NCI-H1048 (cell line): ENCODE measurements at places on chromosomes 4 and X.

DNA sequence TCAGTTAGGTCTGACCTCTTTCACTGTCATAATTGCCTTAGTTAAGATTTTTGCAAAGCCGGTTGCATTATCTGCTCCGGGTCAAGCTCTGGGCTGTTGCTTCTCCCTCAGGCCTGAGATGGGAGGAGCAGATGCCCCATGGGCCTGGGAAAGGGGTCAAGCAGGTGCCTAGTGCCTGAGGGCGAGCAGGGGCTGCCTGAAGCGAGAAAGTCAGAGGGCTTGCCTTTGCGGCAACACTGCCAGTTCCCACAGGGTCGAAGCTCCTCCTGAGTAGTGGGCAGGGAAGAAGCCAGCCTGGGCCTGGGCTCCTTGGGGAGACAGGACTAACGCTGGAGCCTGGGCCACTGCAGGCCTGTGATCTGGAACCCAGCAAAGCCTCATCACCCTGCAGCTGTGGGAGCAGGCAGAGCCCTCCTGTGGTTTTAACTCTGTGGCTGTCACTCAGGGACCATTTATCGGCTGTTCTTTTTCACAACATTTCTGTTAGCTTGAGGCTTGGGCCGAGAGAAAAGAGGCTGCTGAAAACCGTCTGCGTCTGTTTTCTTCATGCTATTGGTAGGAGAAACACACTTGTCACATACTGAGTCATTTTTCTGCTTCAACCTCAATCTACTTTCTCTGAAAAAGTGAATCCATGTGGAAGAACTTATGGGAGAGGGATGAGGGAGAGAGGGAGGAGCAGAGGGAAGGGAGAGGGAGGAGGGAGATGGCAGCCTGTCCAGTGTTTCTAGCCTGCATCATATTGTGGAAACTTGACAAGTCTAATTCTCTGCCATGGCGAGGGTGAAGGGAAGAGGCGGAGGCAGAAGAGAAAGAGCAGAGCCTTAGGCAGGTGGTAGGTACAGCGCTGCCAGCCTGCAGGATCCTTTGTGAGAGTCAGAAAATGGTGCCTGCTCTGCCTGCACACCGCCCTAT lies 68.4 kb downstream of the RHOH start:
- no peak for DNase-seq

DNA sequence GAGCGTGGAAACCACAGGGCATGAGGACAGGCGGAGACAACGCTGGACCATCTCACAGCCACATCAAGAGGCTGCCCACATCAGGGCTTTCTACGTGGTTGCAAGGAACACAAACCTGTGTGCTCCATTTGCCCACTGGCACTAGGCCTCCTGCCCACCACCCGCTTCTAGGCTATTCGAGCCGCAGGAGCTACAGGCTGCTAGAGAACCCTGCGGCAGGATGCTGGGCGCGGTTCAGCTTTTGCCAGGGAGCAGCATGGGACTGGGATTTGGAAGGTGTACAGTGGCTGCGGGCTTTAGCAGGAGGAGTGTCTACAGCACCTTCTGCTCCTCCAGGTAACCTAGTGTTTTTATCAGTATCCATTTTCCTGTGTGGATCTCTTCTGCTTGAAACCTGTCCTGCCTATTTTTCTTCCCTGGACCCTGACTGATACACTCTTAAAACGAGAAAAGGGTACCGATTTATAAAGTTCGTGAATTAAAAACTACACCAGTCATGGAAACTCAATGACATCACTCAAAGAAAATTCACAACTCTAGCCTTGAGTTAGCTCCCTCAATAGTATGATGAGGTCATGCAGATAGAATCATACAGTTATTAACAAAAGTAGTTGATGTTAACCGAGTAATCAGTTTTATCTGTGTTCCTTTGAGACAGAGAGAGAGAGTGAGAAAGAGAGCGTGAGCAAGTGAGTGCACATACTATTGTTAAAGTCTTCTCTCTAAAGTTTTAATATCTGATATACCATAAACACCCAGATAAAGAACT lies 12.8 kb downstream of the NOP14 start:
- no peak for DNase-seq

GRCh38 chrX:119759248-119759766 lies 919 bp downstream of the SOWAHD start:
- DNase-seq: no peak

DNA sequence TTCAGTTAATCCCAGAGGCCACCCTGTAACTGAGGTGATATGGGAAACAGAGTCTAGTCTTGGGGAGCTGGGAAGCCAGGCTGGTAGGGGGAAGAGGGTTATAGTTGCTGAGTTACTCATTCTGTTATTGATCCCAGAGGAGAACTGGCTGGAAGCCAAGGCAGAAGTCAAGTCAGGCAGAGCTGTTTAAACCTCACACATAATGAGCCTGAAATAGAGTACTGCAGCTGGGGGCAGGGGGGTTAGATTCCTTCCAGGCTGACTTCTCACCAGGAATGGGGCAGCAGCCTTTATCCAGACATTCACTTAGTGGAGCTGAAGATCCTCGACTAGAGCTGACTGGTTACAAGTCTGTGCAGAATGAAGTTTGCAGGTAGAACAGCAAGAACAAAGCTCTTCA lies 144.9 kb downstream of the C4orf33 start:
- no peak for DNase-seq

- DNase-seq: no peak
Observed at GRCh38 chrX:106484233-106484632, 127.5 kb upstream of the RADX start.

DNA sequence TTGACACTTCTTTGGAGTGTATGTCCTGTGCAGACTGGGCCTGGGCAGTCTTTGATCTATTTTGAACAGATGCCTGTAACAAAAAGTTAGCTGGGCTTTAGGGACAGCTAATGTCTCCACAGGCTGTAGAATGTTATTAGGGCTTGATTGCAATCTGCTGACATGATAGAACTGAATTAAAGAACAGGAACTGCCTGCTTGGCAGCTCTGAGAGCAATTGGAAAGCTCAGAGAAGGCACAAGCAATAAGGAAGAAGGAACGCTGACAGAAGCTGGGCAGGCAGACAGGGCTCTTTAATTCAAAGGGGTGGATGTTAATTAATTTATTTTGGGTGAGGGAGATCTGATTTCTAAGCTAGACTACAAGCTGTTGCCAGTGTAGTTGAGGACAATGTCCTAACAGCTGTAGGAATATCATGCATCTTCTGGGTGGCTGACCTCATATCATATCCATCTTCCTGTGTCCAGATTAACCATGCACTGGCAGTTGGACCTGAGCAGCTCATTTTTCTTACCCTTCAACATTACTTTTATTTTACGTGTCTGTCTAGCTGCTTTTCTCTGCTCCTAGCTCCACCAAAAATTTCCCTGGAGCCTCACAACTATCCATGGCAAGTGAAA lies 20.7 kb upstream of the GRXCR1 start:
- DNase-seq: no peak

GRCh38 chr4:128310266-128310697 lies 22.7 kb upstream of the PGRMC2 start:
- DNase-seq: no peak
